ENCODE measurements at places on chromosomes 11 and 22.

- DNase-seq, result no peak
Observed at GRCh38 chr11:57370941-57371340, 10.0 kb downstream of the PRG3 start.

- DNase-seq, result no peak
Observed at GRCh38 chr22:49916831-49917230, 1.4 kb downstream of the ALG12 start.

DNA sequence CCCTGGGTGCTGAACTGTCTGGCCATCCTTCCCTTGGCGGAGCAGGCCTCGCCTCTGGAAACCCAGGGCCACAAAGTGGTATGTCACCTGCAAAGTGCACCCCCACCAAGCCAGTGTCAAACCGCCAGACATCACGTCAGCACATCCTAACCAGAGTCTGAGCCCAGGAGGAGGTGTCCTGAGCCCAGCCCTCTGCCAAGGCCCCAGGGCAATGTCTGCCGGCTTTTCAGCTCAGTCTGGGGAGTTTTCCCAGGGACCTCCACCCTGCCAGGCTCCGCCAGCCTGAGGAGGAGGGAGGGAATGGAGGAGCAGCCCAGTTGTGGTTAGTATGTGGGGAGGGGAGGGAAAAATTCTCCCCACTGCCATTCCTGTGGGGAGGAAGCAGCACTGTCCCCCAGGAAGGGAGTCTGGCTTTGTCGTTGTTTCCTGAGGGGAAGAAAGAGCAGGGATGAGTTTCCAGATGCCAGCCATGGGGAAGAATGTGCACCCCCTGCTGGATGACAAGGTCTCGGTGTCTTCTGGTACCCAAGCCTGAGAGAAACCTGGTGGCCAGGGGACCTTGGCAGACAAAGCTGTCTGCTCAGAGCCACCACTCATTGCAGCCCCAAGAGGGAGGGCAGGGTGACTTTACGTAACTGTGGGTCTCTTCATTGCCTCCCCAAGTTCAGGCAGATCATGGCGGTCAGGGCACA is 81.4 kb upstream of the CD82 start:
- DNase-seq, result no peak

DNA sequence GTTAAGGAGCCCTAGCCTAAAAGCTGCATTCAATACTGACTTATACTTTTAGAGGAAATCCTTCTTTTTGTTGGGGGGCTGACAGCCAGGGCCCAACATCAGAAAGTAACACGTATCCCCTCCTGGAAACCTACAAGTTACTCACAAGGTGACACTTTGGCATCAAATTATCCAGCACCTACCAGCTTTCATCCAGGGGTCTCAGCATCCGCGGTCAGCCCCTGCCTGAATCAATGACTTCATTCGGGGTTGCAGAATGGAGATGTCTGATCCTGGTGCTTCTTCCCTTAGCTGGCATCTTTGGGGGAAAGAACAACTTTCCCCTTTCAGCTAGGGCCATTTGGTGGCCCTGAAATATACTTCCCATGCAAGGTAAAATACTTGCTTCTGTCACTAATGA is 5.3 kb upstream of the NAP1L4 start:
- DNase-seq, result no peak

GRCh38 chr11:955154-956063 is 29.7 kb downstream of the AP2A2 start:
- no peak for DNase-seq

Measured in urinary bladder (tissue), 4 donors.